ENCODE measurements at places on chromosomes 6 and 20. TPM values are rescaled to one million over a fixed set of nuclear protein-coding genes. Genes with fewer than 3 reads are reported as not detected.

Gene DPPA5
- total RNA-seq: not detected

Gene CST7
- not detected for total RNA-seq

Gene IFT52
- 32.4 TPM for total RNA-seq

Gene SAMD3
- total RNA-seq: not detected

Gene RBPJL
- not detected for total RNA-seq

Gene SPEF1
- total RNA-seq: not detected

Gene RNF182
- 0.25 TPM for total RNA-seq

Gene CST1
- 0.26 TPM for total RNA-seq

Gene PIM1
- total RNA-seq: 3.6 TPM

Gene EPPIN
- not detected for total RNA-seq

Gene ZC2HC1B
- not detected for total RNA-seq

Gene ADAM33
- total RNA-seq: 0.07 TPM

Gene OPN5
- not detected for total RNA-seq

Gene TGM2
- total RNA-seq: 674 TPM

Gene MROH8
- total RNA-seq: 0.28 TPM

Gene DEFB129
- not detected for total RNA-seq

Gene ZSCAN31
- total RNA-seq: 19.7 TPM

Gene C6orf141
- 6.0 TPM for total RNA-seq

Gene CARMIL1
- 8.2 TPM for total RNA-seq

Gene TMEM244
- total RNA-seq: not detected

Gene FAM217A
- not detected for total RNA-seq

Gene NUS1
- total RNA-seq: 21.4 TPM

Gene DYNLT2
- 0.85 TPM for total RNA-seq

Gene EGFL8
- 1.3 TPM for total RNA-seq

Gene CLIC5
- total RNA-seq: 0.07 TPM

Gene CNR1
- total RNA-seq: not detected

Gene SIRPB1
- total RNA-seq: not detected

Gene KHDRBS2
- not detected for total RNA-seq

Gene RGS17
- 1.5 TPM for total RNA-seq

Gene FAM83B
- 0.04 TPM for total RNA-seq

Gene SPATA25
- 0.59 TPM for total RNA-seq

Gene BCAS1
- total RNA-seq: not detected

Gene SHLD1
- 2.6 TPM for total RNA-seq

Gene FITM2
- total RNA-seq: 9.8 TPM

Gene SLC35D3
- total RNA-seq: not detected

Gene ACTL10
- total RNA-seq: 4.2 TPM

Gene GINM1
- total RNA-seq: 45.7 TPM

Gene SLC4A11
- total RNA-seq: 4.3 TPM

Gene CYP39A1
- total RNA-seq: 0.18 TPM

Gene C6orf163
- 0.56 TPM for total RNA-seq

Gene ULBP2
- 5.8 TPM for total RNA-seq

Gene YWHAB
- total RNA-seq: 135 TPM

Gene GRIK2
- total RNA-seq: not detected
